Ammon's horn (tissue), 1 donor: ENCODE measurements at places on chromosomes 13 and 19.
A peak's percentile ranks its signal among the peaks of the same experiment; 100 is the strongest.

GRCh38 chr19:27844261-27844660, 1368.7 kb downstream of the UQCRFS1 start:
- no peak for DNase-seq

DNA sequence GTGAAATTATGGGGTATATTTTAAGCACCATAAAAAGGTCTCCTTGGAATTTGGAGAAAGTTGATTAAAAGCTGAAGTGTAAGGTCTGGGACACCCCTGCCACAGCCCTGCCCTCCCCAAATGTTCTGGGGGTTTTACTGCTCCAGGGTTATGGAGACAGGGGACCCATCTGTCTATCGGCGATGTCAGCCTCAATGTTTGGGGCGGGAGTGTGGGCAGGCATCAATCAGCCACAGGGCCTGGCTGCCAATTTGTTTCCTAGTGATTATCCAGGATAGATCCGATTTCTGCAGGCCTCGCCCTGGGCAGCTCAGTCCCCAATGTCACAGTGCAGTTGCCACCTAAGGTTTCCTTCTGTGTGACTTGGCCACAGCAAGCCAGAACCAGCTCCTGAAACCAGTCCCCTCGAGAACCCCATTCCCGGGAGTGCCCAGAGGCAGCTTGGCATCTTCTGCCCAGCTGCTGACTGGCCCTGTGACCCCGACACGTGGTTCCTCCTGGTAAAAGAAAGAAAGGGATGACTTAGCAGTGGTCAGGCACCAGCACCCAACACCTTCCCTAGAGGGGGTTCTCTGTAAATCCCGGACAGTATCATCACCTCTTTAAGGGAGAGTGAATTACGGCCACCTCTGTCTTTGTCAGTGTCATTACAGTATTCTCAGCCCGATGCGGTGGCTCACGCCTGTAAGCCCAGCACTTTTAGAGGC, 41.6 kb downstream of the MYO9B start:
- no peak for DNase-seq

DNA sequence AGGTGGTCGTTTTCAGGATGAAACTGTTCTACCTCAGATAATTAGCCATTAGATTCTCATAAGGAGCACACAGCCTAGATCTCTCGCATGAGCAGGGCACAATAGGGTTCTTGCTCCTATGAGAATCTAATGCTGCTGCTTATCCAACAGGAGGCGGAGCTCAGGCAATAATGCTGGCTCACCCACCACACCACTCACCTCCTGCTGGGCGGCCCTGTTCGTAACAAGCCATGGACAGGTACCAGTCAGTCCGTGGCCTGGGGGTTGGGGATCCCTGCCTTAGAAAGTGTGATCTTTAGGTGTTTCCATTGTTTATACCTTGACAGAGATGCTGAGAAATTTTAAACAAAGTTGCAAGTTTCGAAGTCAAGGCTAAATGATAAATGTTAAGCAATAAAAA, 344.6 kb upstream of the HTR2A start:
- no peak for DNase-seq

- peak; percentile 87 for DNase-seq
These were observed 50.0 kb downstream of the PTPRS start for GRCh38 chr19:5290336-5291262.

- DNase-seq, result no peak
These were observed 24.1 kb upstream of the NDFIP2 start for GRCh38 chr13:79456656-79457365.
